GM03348 (cell line): ENCODE measurements at places on chromosomes 1 and 21.

DNA sequence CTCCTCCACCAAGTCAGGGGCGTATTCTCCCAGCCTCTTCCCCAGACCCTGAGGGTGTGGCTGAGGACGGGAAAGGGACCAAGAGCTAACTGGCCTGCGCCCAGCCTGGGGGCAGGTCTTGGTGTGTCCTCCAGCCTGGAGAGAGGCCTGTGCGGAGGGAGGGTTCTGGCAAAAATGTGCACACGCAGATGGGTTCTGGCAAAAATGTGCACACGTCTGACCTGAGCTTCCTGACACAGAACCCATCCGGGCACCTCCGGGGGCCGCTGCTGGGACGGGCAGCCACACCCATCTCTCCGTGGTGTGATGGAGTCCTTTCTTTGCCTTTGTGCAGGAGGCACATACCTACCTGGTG, 23.1 kb upstream of the PKP1 start:
- DNase-seq = no peak

- DNase-seq = no peak
Measured at GRCh38 chr1:206004826-206005225, 1.6 kb upstream of the RAB7B start.

- DNase-seq = peak; percentile 83
Measured at GRCh38 chr1:15952317-15953258, 23.3 kb downstream of the ZBTB17 start.

- DNase-seq = peak; percentile 92
Measured at GRCh38 chr21:36927719-36928117, 38.8 kb downstream of the HLCS start.

GRCh38 chr21:38227401-38227800, 29.4 kb upstream of the KCNJ15 start:
- DNase-seq = no peak

GRCh38 chr1:20223551-20224419, 37.5 kb upstream of the PLA2G2C start:
- no peak for DNase-seq

GRCh38 chr1:16224472-16224871, 12.0 kb upstream of the ARHGEF19 start:
- DNase-seq = no peak

- DNase-seq = no peak
Measured at GRCh38 chr1:70842562-70842961, 205.1 kb downstream of the PTGER3 start.

DNA sequence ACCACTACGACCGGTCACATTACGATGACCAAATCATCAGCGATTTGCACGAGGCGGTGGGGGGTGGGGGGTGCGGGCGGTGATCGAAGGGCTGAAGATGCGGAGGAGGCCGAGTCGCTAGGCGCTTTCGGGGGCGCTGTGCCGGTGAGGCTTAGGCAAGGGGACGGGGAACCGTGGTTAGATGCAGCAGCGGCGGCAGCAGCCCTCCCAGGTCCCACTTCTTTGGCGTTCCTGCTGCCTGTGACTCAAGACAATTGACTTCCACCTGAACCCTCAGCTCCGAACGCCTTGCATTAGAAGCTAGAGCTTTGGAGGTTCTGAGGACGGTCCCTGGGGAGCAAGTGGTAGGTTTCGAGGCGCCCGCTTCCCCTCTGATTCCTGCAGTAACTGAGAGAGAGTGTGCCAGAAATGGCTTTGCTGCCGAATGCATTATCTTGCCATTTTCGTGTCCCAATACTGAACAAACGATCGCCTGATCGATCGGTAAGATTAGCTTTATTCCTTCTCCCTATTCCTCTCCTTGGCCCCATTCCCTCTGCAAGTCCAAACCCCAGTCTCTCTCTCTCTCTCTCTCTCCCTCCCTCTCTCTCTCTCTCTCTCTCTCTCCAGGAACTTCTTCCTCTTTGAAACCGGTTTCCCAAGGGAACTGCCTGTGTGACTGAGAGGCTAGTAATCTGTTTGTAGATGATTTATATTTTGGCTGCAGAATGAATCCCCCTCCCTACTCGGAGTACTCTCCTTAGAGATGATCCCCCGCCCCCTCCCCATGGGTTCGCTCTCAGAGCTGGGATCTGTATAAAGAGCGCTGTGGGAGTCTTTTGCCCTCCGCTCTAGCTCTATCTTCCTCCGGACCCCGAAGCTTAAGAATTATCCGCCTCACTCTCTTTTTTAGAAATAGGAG, 735 bp upstream of the BRINP3 start:
- peak; percentile 6 for DNase-seq

DNA sequence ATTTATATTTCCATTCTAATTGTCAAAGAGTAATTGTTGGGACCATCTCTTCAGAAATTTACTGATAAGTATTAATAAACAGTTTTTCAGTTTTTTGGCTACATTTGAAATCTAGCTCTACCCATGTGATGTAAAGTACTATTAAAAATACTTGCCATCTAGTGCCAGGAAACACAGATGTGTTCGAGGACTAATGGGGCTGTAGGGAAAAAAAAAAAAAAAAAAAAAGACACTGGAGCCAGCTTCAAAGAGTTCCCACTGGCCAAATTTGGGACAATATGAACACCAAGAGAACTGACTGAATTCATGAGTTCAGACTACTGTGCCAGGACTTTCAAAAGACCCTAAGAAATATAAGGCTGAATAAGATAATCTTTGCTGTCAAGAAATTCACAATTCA, 65.2 kb upstream of the GFI1 start:
- DNase-seq = no peak

DNA sequence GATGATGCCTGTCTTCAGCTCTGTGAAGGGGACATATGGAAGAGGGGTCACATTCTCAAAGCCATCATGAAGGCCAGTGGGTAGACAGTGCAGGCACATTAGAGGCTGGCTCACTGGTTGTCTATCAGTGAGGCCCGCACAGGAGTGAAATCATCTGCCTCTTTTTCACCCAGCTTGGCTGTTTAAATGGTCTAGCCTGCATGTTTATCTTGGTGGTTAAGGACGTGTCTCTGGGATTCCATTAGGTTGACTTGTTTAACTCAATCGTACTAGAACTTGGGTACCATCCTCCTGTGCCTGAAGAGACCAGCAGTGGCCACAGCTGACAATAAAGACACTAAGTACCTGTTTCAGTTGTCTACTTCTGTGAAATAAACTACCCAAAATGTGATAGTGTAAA, 219.3 kb downstream of the PLPP3 start:
- no peak for DNase-seq

DNA sequence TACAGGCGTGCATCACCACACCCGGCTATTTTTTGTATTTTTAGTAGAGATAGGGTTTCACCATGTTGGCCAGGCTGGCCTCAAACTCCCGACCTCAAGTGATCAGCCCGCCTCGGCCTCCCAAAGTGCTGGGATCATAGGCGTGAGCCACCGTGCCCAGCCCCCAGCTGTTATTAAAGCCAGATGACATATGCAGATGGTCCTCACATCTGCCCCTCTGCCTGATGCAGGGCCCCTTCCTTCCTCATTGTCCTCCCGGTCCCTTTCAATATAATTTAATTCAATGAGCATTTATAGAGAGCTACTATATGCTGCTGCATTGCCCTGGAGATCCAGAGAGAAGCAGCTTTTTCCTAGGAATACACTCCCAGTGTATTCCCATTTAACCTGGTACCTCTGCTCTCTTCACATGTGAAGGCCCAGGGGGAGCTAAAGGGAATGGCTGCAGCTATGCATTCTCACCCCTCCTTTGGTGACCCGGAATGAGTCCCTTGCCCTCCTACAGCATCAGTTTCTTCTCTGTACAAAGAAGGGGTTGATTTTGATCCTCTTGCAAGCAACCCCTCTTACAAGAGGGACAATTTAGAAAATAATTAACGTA, 55.6 kb downstream of the L1TD1 start:
- no peak for DNase-seq

DNA sequence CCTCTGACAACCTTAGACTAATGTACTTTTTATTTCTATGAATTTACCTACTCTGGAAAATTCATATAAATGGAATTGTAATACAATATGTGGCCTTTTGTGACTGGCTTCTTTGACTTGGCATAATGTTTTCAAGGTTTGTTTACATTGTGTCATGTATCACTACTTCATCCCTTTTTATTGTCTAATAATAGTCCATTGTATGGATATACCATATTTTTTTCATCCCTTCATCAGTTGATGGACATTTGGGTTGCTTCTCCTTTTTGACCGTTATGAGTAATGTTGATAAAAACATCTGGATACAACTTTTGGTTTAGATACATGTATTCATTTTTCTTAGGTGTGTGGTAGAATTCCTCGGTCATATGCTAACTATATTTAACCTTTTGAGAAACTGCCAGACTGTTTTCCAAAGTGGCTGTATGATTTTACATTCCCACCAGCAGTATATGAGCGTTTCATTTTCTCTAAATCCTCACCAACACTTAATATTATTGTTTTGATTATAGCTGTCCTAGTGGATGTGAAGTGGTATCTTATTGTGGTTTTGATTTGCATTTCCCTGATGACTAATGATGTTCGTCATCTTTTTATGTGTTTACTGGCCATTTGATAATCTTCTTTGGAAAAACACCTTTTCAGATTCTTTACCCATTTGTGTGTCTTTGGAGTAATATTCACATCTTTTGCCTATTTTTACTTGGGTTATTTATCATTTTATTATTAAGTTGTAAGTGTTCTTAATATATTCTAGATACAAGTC, 3.5 kb downstream of the RO60 start:
- no peak for DNase-seq

- DNase-seq = no peak
Measured at GRCh38 chr1:212512816-212513559, 80.3 kb downstream of the NENF start.

- peak; percentile 77 for DNase-seq
Measured at GRCh38 chr1:245771511-245772281, 616.9 kb downstream of the KIF26B start.

GRCh38 chr21:22890656-22891055, 1892.4 kb downstream of the NCAM2 start:
- DNase-seq = no peak

DNA sequence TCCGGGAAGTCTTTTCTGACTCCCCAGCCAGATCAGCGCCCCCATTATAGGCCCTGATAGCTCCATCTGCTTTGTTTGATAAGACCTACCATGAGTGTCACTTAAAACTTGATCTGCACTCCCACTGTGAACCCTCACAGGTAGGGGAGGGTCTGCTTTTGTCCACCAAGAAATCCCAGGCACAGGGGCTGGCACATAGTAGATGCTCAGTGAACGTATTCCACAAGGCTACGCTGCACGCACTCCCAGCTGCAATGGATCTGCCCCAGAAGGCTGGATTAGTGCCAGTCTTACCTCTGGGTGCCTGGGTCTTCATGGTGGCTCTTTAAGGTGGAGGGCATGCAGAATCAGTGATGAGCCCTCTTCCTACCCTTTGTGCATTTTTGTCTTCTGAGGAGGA, 447.1 kb downstream of the PTPRU start:
- no peak for DNase-seq

DNA sequence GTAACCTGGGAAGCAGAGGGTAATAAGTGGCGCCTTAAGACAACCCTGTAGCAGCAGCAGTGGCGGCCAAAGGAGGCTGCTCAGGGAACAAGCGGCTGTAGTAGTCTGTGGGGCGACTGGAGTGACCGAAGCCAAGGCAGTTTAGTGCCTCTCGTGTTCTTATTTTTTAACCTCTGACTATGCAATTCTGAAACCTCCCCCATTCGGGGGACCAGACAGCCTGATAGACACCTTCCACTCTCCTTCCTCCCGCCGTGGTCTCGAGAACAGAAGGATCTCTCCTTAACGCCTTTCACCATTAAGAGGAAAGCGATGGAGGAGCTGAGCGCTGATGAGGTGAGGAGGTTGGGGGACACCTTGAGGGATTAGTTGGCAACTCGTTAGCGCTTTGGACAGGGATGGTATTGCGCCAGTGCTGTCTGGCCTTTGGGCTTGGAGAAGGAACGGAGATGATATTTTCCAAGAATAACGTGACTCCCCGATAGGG, 644 bp downstream of the UBE4B start:
- DNase-seq = peak; percentile 43

DNA sequence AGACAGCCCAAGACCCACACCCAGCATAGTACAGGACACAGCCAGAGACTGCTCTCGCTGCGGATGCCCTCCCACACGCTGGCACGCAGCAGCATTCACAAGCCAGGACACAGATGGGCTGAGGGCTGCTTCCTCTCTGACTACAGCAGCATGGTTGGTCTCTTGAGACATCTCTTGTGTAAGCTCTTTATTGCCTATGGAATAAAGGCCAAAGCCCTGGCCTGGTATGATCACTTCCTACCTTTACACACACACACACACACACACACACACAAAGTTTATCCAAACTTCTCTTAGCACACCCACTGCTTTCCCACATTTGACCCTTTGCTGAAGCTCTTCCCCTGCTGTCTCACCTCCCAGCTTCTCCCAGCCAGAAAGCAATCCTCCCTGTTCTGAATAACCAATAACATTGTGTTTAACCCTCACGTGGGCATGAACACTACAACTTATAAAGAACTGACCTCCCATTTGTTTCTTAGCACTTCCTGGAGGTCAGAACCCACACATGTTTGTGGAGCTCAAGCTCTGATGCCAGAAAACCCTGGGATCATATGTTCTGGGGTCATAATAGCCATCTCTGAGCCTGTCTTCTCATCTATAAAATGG, 1.2 kb upstream of the LUZP1 start:
- peak; percentile 87 for DNase-seq

DNA sequence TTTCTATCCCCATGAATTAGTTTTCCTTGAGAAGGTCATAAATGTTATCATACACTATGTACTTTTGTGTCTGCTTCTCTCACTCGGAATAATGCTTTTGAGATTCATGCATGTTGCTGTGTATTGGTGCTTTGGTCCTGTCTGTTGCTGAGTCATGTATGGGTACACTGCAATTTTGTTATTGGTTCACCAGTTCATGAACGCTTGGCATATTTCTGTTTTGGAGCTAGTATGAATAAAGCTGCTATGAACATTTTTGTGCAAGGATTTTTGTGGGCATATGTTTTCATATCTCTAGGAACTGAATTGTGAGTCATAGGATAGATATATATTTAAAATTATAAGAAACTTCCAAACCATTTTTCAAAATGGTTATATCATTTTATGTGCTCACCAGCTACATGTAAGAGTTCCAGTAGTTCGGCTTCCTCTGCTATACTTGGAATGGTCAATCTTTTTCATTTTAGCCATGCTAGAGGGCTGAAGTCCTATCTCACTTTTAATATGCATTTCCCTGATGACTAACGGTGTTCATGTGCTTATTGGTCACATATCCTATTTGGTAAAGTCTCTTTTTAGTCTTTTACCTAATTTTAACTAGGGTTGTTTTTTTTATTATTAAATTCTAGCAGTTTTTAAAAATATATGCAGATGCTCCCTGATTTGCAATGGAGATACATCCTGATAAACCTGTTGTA, 38.2 kb downstream of the ETS2 start:
- DNase-seq = peak; percentile 42

- DNase-seq = no peak
Measured at GRCh38 chr1:157176591-157177121, 38.5 kb upstream of the ETV3 start.

GRCh38 chr1:94096797-94097549, 24.0 kb downstream of the ABCA4 start:
- DNase-seq = peak; percentile 29

DNA sequence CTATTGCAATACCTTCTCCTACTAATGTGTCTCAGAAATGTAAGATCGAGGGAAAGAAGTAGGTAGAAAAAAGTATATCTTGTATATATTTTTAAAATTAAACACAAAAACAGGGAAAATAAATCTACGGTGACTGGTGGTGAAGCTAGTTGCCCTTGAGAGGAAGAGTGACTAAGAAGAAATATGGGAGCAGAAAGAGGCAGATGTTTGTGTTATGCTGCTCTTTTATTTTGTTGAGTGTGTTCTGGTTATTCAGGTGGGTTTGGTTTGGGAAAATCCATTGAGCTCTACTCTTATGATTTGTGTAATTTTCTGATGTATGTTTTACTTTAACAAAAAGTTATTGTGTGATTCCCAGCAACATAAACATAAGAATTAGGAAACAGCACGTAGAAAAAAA, 444.9 kb upstream of the B3GALT2 start:
- DNase-seq = no peak

GRCh38 chr1:27120854-27121253, 34.1 kb downstream of the SLC9A1 start:
- DNase-seq = no peak
